ENCODE measurements at places on chromosomes 16 and 17.

DNA sequence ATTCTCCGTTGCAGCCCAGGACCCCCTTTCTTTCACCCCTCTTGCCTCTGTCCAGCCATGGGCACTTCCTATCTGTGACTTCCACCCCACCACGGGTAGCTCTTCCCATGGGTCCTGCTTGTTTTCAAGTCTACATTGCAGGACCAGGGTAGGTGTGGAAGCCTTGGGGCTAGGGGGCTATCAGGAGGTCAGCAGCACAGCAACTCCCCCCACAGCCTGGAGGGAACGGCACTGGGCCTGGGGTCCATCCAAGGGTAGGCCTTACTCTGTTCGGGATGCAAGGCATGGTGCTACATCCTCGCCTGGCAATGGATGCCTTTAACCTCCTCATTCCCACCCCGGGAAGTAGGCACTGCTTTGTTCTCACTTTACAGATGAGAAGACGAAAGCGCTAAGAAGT lies 109.3 kb downstream of the IRX5 start:
- no peak for DNase-seq

DNA sequence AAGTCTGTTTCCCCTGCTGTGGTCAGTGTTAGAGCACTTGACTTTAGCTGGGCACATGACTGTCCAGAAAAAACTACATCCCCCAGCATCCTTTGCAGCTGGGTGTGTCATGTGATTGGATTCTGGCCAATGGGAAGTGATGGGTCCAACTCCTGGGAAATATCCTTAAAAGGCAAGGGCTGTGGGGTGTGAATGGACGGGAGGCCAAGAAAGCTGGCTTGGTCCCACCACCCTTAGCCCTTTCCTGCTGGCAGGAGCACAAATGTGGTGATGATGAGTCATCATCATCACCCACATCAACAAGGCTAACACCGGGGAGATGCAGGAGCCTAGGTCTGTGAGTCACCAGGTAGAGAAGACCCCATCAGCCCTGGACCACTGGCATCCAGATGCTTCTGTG lies 341.7 kb downstream of the C16orf95 start:
- DNase-seq: peak; percentile 17

DNA sequence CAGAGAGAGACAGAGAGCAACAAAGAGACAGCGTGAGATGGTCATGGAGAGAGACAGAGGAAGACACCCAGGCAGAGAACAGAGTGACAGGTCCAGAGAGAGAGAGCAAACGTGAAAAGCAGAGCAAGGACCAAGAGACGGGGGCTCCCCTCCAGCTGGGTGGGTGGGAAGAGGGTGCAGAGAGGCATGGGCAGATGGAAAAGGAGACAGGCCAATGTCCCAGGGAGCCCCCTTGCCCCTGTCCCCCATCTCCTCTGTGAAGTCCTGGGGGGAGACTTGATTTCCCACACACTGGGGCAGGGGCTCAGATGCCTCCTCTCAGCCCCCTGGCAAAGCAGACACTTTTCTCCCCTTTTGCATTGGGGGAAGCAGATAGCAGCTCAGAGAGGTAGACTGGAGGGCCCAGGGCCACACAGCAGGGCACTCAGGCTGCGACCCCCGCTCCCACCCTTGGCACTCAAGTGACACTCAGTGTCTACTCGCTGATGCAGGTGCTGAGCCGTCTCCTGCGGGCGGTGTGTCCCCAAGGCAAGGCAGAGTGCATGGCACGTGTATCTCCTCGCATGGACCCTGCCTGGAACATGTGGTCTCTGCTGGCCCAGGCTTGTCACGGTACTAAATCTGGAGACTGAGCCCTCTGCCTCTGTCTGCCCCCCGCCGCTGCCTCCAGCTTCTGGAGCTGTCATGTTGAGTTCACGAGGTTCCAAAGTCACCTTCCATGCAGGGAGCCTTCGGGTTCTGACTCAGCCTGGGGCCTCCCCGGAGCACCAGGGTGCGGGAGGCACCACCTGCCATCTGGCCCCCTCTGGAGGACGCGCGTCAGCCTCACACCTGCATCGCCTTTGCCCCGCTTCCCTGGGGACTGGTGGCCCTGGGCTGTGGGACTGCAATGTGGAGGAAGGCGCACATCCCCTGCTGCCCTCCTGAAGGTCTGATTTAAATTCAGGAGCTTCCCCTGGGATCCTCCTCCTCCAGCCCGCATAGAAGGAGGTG lies 215.9 kb upstream of the GSE1 start:
- DNase-seq: peak; percentile 27

- DNase-seq: no peak
Measured at GRCh38 chr16:66435896-66436295, 8.8 kb downstream of the BEAN1 start.

GRCh38 chr17:70390049-70390448 lies 220.7 kb downstream of the KCNJ2 start:
- no peak for DNase-seq

- no peak for DNase-seq
Measured at GRCh38 chr17:63035271-63035670, 69.2 kb downstream of the TANC2 start.

- DNase-seq: no peak
Measured at GRCh38 chr16:84631886-84632285, 14.0 kb upstream of the COTL1 start.

GRCh38 chr17:65143889-65144604 lies 6.9 kb downstream of the RGS9 start:
- no peak for DNase-seq

- no peak for DNase-seq
Measured at GRCh38 chr17:72173499-72174116, 52.8 kb downstream of the SOX9 start.

- no peak for DNase-seq
Measured at GRCh38 chr17:55340176-55340575, 75.4 kb downstream of the HLF start.

GRCh38 chr16:83068686-83069085 lies 441.9 kb downstream of the CDH13 start:
- no peak for DNase-seq

DNA sequence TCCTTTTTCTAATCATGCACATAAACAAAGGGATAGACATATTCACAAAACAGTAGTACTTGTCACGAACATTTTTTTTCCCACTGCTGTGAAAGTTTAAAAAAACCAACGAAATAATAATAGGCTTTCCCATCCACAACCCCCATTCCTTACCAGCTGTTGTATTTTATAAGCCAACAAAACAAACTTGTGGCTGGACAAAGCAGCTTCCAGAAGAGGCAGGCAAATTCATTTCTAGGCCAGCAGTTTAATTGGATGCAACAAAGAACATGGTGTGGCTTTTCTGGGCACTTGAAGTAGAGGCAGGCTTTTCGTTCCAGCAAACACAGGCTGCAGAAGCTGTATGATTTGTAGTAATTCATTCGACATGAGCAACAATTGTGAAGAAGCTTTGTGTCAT lies 56.0 kb upstream of the FAM20A start:
- no peak for DNase-seq

GRCh38 chr17:27793168-27793905 lies 7.0 kb downstream of the NOS2 start:
- no peak for DNase-seq

DNA sequence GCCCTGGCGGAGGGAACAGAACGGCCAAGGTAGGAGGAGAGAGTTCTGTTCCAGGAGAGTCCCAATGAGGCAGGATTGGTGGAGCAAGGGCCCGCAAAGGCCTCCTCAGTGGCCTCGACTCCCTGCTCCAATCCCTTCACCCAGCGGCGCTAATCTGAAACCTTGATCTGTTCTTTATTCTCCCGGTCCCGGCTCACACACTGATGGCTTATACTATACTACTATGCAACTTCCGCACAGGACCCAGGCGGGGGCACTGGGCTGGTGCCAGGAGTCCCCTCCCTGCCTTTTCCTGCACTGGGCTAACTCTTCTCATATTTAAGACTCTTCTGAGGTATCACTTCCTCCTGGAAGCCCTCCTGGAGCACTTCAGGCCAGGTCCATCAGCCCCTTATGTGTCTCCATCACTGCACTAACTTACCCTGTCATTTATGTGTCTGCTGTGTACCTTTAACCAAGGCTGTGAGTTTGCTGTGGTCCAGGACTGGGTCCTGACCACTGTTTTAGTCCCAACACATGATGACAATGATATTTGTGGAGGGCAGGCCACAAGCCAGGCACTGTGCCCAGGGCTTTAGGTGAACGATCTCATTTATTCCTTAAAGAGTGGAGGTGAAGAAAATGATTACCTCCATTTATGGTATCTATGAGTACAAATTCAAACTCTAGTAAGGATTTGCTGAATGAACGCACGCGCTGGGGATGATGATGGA lies 6.8 kb downstream of the CCDC102A start:
- DNase-seq: peak; percentile 34

- DNase-seq: no peak
Measured at GRCh38 chr16:26651464-26651863, 415.3 kb upstream of the C16orf82 start.

DNA sequence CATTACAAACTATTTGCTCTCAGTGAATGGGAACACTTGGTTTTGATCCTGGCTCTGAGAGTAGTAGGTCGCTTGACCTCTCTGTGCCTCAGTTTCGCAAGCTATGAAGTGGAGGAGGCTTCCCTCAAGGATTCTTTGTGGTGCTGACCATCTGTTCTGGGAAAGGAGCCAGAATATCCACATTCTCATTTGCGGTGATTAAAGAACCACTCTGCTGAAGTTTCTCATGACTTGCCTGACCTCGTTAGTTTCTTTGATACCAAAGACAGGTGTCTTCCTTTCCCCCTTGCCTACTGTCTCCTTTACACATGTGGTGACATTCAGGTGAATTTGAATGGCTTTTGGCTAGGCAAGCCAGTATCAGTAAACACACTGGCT lies 116.0 kb downstream of the SNX29 start:
- DNase-seq: no peak

GRCh38 chr16:66477028-66477515 lies 50.0 kb downstream of the BEAN1 start:
- DNase-seq: no peak

- no peak for DNase-seq
Measured at GRCh38 chr16:73616770-73617169, 568.8 kb upstream of the ZFHX3 start.

Measured in GM12865 (cell line).